ENCODE measurements at places on chromosomes 1 and 21.

DNA sequence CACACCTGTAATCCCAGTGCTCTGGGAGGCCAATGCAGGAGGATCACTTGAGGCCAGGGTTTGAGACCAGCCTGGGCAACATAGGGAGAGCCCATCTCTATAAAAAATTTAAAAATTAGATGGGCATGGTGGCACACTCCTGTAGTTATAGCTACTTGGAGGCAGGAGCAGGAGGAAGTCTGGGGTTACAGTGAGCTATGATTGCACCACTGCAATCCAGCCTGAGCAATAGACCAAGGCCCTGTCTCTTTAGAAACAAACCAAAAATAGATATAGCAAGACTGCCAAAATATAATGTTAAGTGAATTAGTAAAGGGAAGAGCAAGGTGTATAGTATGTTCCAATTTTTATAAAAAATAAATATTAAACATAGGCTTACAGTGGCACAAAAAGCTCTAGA, 28.8 kb downstream of the PLEKHO1 start:
- DNase-seq, result no peak

DNA sequence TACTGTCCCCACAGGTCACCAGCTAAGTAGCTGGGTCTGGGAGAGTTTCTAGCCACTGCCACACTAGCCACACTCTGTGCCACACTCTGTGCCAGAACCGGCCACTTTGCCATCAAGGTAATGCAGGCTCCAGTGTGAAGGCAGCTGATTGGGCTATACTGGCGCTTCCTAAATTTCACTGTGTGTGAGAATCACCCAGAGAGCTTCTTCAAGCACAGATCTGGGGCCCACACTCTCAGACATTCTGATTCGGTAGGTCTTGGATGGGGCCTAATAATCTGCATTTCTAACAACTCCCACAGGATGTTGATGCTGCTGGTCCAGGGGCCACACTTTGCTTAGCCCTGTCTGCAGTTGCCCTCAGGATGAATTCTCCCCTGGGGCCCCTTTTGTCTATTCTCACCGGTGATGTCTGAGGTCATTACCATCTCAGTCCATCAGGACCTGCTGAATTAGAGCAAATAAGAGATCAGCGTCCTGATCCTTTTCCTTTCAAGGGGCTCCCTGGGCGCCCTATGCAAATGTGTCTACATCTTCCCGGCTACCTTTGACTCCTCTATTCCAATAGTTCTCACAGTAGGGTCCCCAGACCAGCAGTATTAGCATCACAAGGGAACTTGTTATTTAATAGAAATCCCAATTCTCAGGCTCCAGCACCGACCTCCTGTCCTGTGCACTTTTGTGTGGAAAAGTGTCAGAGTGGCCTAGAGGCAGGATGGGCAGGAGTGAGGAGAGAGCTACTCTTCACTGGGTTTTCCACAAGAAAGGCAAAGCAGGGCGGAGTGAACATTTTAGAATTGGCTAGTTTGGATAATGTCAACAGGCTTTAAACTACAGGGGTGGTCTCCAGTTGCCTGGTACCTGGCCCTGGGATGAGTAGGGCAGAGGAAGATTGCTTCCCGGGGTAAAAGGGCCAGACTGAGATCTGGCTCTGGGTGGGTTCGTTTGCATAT, 24.7 kb upstream of the LRRN2 start:
- DNase-seq, result no peak

DNA sequence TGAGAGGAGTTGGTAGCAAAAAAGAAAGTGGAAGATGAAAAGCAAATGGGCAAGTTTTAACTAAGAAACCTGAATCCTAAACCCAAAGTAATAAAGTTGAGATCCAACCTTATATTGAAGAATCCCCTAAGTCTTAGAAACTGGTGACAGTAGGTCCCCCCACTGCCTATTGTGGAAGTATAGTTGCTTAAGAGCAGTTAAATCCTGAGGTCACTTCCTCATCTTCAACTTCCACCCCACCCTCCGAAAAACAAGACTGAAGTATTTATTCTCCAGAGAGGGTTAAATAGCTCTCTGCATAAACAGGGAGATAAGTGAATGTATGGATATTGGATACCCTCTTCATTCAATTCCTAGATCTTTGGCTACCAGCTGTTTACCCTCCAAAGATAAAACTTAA, 3.3 kb upstream of the DSTYK start:
- no peak for DNase-seq

DNA sequence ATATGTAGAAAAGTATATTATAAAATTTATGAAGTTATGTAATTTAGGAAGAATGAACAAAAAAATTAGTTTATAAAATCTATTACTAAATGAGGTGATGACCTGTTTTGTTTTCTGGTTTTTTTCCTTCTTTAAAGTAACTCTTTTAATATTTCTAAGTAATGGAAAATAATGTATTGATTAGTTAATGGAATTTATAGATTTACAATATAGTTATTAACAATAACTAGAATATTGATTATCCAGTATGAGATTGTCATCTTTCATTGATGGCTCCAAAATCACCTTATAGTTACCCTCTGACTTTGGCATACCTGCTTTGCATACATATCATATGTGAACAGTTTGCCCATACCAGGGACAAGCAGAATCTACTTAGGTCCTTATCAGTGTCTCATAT, 23.4 kb downstream of the CAMSAP2 start:
- no peak for DNase-seq

GRCh38 chr1:31814041-31814511, 1.7 kb downstream of the SPOCD1 start:
- DNase-seq, result no peak

DNA sequence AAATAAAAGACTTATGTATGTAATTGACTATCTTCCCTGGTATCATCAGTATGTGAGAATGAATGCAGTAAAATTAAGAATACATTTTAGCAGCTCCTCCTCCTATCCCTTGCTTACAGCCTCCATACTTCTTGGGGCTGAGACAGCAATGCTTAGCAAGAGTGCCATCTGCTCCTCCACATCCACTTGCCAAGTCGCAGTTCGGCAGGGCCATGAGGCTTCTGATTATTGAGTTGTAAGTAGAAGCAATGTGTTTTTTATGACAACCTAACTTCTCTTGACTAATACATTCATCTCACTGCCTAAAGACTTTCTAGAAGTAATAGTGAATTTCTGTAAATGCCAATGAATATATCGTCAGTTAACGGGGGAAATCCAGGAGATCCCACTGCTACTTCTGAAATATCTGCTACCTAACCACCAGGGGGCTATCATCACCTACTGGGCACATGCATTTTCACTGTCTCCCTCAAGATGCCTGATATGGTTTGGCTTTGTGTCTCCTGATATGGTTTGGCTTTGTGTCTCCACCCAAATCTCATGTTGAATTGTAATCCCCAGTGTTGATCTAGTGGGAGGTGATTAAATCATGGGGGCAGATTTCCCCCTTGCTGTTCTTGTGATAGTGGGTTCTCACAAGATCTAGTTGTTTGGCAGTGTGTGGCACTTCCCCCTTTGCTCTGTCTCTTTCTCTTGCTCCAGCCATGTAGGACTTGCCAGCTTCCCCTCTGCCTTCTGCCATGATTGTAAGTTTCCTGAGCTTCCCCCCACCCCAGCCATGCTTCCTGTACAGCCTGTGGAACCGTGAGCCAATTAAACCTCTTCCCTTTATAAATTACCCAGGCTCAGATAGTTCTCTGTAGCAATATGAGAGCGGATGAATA, 59.6 kb downstream of the EXTL2 start:
- DNase-seq, result peak; percentile 22

- peak; percentile 22 for DNase-seq
These were observed 95.3 kb downstream of the ABCA4 start for GRCh38 chr1:94025383-94026340.

Measured in CD4-positive, alpha-beta T cell treated with Interleukin-12 subunit alpha and Interleukin-12 subunit beta, for 1 hour (primary cell).